ENCODE measurements at places on chromosomes 1 and 21.

DNA sequence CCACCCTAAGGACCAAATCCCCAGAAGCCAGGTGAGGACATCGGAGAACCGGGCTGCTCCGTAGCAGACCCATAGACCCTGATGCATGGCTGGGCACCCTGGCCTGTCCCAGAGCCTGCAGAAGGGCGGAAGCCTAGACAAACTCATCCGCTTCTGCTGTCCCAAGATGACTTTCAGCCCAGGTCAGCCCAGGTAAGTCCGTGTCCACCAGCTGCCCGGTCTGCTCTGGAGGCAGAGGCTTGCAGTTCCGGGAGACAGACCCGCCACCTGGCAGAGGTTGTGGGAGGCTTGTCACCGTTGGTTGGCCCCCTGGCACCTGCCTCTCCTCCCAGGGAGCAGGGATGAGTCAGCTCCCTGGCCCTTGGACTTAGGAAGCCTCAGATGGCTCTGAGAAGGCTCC is 22.8 kb upstream of the POFUT2 start:
- DNase-seq = no peak

DNA sequence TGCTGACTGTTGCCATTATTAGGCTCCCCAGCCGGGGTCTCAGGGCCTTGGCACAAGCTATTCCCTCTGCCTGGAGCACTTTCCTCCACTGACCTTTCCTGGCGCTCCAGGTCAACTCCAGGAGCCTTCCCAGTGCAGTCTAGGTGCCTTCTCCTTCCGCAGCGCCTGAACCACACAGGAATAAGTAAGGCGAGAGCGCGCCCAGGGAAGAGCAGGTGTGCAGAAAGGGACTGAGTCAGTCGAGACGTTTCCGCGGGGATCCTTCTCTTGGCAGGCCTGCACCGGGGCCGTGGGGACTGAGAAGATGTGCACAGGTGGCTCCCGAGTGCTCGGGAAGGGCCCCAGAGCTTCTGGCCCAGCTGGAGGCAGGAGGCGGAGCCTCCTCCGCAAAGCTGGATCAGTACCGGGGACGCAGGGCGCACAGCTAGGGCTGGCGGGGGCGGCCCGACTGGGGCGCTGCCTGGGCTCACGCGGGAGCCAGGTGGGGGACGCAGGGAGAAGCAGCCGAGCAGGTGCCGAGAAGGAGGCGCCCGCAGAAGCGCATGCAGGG is 765 bp upstream of the BMP8A start:
- DNase-seq = no peak

DNA sequence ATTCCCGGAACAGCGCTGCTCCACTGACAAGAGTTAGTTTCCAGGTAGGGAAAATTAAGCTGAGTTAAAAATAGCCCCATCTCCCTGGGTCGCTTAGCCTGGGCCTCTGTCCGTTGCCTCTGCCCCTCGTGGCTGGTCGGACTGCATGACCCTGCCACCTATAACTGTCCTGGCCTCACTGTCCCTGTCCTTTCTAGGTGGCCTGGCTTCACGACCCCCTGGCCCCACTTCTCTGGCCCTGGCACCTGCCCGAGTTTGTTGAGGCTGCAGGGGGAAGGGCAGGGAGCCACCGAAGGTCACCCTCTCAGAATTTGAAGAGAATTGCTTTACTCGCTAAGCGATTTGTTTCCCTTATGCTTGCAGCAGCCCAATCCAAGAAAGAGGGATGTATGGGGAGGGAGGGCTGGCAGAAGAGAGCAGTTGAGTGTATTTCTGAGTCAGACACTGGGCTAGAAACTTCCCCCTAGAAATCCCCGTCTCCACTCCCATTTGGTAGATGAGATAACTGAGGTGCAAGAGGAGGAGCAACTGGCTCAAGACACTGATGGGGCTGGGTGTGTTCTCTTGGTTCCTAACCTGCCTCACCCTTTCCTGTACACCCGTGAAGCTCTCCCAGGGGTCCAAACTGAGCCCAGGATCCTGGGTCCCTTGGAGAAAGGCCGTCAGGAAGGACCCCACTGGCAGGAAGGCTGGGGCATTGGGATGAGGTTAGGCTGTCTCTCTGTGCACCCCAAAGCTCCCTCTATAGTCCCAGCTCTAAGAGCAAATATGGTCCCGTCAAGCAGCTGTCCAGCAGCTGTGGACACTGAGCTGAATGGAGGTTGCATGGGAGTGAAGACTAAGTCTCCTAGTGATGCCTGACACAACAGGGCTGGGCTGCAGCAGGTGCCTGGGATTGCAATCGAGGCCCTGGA is 2.9 kb upstream of the EDN2 start:
- DNase-seq = peak; percentile 73

DNA sequence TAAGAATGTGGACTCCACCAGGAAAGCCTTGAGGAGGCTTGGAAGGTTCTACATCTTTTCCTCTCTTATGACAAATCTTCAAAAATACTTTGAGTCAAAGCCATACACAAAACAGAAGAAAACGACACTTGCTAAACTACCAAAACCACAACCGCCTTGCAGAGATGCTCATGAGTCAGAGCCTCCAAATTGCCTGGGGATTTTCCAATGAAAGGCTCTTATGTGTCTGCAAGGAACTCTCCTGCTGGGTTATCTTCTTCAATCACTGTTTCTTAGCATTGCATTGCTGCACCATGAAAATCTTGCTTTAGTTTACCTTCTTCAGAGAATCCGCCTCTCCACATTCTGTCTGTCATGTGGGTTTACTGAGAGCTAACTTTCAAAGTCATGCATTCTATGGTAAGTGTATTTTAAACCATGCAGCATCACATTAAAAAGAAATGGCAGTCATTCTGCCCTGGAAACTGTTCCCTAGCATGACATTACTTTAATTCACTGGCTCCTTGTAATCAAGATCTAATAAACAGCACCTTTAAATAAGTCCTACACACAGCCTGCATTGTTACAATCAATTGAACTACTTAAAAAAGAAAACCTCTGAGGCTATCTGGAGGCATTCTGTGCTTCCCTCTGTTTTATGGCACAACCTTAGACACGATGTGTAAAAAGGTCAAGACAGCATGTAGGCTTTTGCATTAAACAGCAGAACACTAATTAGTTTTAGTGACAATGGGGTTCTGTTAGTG is 210.0 kb upstream of the FOXD3 start:
- no peak for DNase-seq

DNA sequence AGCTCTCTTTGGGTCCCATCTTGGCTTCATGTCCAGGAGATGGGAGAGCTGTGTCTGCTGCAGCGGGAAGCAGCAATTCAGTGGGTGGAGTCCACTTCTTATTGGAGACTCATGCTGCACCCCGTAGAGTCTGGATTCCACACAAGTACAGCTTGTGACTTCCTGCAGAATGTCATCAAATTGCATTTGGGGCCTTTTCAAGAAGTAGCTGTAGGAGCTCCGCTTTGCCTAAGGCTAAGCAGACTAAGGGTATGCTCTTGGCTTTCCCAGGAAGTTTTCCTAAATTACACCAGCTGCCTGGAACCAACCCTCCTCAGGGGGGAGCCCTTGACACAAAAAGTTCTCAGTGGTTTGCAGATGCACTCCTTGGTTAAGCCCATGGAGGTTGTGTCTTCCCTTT is 5.7 kb upstream of the MOB3C start:
- DNase-seq = peak; percentile 35

DNA sequence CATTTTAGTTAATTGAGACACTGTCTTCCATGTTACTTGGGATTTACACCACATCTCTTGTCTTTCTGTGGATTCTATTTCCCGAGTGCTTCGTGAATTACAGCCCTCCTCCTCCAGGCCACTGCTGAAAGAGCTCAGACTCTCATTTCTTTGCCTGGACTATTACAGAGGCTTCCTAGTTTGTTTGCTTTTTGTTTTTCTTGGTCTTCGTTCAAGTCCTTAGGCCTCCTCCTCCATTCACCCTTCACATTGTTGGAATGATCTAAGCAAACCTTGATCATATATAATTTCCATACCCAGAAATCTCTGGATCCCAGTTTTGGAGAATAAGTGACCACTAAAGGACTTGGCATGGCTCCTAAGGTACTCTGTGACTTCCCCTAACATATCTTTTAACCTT is 94.1 kb downstream of the CNIH3 start:
- no peak for DNase-seq

DNA sequence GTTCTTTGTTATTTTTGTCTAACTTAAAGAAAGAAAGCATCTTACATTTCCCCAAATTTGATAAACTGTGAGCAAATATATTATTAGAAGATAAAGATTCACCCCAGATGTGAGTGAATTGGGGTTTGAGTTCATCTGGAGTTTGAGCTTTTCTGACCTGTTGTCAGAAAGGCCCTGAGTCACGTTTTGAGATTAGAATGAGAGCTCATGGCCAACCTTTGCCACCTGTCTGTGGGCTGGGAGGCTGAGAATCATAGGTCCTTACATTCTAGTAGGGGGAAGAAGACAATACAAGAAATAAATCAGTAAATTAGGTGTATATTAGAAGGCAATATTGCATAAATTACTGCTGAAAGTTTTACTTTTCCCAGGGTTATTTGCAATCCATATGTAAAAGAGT is 22.3 kb downstream of the STYXL2 start:
- no peak for DNase-seq

- no peak for DNase-seq
These were observed 187.1 kb downstream of the HIVEP3 start for GRCh38 chr1:41731516-41732030.

DNA sequence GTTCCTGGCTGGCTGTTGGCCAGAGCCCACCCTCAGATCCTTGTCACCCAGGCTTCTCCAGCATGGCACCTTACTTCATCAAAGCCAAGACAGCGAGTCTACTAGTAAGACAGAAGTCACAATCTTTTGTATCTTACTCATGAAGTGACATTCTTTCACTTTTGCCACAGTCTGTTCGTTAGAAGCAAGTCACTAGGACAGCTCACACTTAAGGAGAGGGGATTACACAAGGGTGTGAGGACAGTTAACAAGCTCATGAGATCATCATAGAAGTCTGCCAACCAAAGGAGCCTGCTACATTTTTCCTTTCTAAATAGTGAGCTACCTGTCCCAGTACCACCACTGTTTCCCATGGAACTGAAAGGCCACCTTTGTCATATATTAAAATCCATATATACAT is 61.5 kb downstream of the PACC1 start:
- DNase-seq = no peak

DNA sequence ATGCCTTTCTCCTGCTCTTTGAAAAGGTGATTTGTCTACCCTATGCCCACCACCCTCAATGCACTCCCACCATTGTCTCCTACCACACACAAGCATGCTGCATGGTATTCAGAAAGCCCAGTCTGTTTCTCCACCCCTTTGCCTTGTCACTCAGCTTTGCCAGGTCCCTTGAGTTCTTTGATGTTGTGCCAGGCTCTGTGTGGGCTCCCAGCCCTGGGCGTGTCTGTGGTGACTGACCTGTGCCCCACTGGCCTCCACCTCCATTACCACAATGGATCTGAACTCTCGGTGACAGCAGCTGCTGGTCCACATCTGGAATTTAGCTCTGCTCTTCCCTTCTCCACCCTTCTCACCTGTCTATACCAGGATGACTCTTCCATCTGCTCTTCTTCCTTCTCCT is 34.9 kb downstream of the ATP2B4 start:
- DNase-seq = no peak

DNA sequence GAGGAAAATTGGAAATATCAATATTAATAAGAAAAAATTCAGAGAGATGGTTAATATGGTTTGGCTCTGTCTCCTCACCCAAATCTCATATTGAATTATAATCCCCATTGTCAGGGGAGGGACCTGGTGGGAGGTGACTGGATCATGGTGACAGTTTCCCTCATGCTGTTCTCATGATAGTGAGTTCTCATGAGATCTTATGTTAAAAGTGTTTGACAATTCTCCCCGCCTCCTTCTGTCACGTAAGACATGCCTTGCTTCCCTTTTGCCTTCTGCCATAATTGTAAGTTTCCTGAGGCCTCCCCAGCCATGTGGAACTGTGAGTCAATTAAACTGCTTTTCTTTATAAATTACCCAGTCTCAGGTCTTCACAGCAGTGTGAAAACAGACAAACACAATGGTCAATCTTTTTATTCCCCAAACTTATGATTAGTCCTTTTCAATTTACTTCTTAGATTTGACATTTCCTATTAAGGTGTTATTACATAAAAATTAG is 11.0 kb downstream of the EGLN1 start:
- no peak for DNase-seq

- DNase-seq = peak; percentile 50
These were observed 199.1 kb downstream of the USP25 start for GRCh38 chr21:15928686-15929425.

DNA sequence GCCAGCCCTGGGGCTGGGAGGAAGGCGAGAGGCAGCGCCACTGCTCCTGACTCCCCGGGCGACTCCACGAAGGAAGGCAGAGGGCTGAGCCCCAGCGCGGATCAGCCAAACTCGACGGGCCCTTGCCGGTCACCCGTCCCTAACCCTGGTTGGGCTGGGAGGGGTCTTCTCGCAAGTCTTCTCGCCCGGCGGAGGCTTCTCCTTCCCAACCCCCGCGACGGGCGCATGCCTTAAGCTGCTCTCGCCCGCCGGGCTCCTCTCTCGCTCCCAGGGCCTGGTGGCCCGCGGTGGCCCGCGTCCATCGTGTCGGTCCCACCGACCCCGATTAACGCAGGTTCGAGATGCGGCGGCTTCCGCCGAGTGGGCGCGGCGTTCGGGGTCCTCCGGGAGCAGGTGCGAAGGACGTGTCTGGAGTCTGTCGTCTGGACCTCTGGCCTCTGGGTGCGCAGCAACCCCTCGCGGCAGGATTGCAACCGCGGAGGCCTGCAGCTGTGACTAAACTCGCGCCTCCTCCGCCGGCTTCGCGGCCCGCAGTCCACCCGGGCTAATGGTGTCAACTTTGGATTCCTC is 29.0 kb upstream of the PPM1J start:
- peak; percentile 65 for DNase-seq

DNA sequence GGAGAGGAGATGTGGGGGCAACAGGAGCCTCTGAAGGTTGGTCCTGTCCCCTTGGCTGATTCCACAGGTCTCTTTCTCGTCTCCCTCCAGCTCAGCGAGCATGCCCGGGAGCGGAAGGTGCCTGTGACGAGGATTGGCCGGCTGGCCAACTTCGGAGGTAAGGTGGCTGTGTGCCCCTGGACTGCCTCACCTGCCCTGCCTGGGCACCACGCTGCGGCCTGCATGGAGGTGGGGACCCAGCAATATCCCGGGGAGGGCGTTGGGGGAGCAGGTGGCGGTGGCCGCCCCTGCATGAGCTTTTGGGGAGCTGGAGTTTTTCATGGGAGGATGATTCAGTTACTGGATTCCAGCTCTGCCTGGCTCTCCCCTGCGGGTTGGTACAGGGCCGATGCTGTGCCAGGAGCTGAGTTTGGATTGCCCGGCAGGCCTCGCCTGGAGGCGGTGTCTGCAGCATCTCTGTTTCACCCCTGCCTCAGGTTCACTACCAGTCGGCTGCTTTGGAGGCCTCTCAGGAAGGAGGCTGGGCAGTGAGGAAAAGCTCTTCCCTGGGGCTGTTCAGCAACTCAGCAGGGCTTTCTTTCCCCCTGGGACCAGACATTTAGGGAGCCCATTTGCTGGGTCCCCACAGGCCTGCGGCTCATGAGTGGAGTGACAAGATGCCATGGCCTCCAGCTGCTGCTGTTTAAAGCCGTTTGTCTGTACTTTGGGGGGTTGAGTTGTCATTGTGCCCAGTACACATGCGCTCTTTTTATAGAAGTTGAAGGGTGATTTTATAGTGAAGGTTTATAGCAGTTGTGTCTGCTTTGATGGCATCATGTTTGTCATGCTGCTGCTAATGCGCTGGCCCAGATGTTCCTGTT is 25.7 kb downstream of the COQ8A start:
- DNase-seq = no peak

GRCh38 chr1:168974117-168974516 is 132.4 kb upstream of the ATP1B1 start:
- no peak for DNase-seq

Data from muscle of leg (tissue), 16 donors.